ENCODE measurements at places on chromosomes 1 and 21. TPM values are rescaled to one million over a fixed set of nuclear protein-coding genes. Genes with fewer than 3 reads are reported as not detected.

Gene RIMKLA
- 0.25 TPM for total RNA-seq

Gene SFN
- 406 TPM for total RNA-seq

Gene SYT6
- total RNA-seq = not detected

Gene SLC44A3
- 6.6 TPM for total RNA-seq

Gene CHI3L1
- 51.3 TPM for total RNA-seq

Gene FCRL1
- total RNA-seq = 0.49 TPM

Gene ADGRL4
- total RNA-seq = 17.7 TPM

Gene GALNT2
- total RNA-seq = 51.6 TPM

Gene PSMB2
- 39.3 TPM for total RNA-seq

DNA sequence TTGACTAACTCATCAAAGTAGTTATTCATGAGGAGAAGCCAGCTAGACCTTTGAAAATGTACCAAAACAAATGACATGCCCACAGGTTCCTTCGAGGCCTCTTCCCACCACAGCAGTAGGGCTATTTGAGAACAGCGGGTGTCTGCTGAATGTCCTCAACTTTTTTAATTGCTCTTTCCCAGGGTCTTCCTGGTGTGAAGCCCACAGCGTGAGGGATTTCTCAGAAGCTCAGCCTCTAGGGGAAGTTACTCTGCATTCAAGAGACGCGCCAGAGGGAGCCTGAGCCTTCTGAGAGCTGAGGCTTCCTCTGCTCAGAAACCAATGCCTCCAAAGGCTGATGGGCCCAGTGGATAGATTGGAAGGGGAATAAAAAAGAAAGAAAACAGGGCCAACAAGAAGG, 153.6 kb downstream of the OLFM3 start:
- H3K4me1 ChIP-seq = no peaks in the 10 kb centered on the region
- no peak overlapping the region for H3K27ac ChIP-seq
- DNase-seq = no peak
- no peak overlapping the region for H3K4me3 ChIP-seq
- no peaks in the 10 kb centered on the region for H3K36me3 ChIP-seq
- no peaks in the 10 kb centered on the region for H3K27me3 ChIP-seq

DNA sequence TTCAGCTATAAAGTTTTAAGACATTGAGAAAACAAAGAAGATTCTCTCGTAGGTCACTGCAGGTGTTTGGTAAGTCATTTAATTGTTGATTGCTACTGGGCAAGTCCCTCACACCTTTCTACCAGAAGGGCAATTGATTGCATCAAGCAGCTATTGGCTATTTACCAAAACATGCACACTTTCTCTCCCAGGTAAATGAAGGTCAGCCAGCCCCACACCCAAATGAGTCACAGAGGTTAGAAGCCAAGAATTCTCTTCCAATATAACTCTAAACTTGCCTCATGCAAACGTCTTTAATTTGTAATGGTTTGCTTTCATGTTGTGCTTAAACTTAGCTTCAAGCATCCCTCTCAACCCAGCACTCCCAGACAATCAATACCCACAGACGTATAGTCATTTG, 475.3 kb upstream of the ADGRL2 start:
- H3K4me1 ChIP-seq = no peaks in the 10 kb centered on the region
- no peak overlapping the region for H3K27ac ChIP-seq
- no peak for DNase-seq
- no peaks in the 10 kb centered on the region for H3K36me3 ChIP-seq
- H3K27me3 ChIP-seq = no peaks in the 10 kb centered on the region
- no peak overlapping the region for H3K4me3 ChIP-seq

DNA sequence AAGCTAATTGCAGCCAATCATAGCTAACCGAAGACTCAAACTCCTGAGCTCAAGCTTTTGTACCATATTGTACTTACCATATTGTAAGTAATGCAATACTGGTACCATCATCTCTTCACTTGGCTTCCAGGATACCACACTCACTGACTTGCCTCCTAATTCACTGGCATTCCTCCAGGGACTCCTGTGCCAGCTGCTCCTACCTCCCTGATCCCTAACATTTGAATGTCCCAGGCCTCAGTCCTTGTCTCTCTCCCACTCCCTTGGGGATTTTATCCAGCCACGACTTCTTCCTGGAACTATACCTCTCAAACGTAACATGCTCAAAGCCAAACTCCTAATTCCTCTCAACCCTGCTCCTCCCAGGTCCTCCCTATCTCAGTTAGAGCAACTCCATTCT, 33.8 kb downstream of the USP48 start:
- H3K4me1 ChIP-seq = no peaks in the 10 kb centered on the region
- H3K36me3 ChIP-seq = peaks cover 48% of the 10 kb centered on the region
- H3K27ac ChIP-seq = no peak overlapping the region
- no peak for DNase-seq

DNA sequence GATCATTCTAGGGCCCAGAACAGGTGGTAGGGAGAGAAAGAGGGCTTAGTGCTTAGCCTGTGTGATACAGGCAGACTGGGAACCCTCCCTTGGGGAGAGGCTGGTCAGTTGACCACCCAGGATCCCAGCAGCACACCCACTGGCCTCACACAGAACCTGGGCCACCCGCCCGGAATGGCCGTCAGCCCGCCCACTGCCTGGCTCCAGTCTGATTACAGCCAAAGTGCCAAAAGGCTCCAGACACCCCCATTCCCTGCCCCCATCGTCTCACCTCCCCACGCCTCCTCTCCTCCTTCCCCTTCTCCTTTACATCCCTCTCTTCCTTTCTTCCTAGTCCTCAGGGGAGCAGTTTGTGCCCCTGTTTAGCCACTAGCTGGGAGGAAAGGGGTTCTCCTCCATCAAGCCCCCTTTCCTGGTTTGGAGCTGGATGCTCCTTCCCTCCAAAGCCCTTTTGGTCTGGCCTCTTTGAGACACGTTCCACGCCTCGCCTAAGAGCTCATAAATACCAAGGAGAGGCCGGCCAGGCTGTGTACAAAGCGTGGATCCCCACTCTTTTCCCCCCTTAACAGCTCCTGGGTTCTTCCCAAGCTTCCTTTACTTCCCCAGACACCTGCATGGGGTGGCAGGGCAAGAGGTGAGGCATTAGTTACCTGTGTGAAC, 4.6 kb upstream of the WNT2B start:
- peaks cover 41% of the 10 kb centered on the region for H3K4me1 ChIP-seq
- H3K4me3 ChIP-seq = no peak overlapping the region
- no peak for DNase-seq
- H3K27me3 ChIP-seq = no peaks in the 10 kb centered on the region
- H3K27ac ChIP-seq = peak overlapping the region; percentile 75

DNA sequence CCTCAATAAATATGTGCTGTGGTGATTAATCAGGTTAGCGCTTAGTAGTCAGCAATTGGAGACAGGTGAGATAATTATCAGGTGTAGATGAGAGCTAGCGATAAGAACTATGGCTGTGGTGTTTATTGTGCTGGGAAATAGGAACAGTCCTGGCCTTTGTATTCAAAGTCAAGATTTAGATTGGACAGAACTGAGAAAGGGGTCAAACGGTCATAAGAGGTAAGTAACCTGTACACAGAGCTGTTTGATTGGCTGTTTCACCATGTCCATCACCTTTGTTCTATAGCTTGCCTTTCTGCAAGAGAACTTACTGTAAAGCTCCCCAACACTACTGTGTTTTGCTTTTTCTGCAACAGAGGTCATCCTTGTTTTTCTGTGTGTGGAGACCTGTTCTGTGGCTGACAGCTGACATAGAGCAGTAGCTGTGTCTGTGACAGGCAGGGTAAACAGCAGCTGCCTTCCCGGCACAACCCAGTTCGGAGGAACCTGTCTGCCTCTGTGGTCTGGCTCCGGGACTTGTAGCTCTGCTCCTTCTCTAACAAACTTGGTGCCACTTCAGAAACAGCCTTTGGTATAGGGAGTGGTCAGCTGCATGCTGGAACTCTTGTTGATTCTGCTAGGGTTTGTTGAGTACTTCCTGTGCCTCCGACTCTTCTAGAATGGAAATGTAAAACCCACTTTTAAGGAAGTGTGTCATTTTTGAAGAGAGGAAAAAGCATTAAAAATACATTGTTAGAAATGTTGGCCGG, 21.1 kb upstream of the CDC42 start:
- no peak overlapping the region for H3K4me3 ChIP-seq
- H3K4me1 ChIP-seq = peaks cover 4% of the 10 kb centered on the region
- H3K27me3 ChIP-seq = no peaks in the 10 kb centered on the region
- H3K27ac ChIP-seq = no peak overlapping the region
- DNase-seq = no peak

- DNase-seq = no peak
- no peaks in the 10 kb centered on the region for H3K4me1 ChIP-seq
- H3K27me3 ChIP-seq = no peaks in the 10 kb centered on the region
- no peaks in the 10 kb centered on the region for H3K36me3 ChIP-seq
- no peak overlapping the region for H3K4me3 ChIP-seq
Measured at GRCh38 chr1:108190001-108190634, 10.0 kb downstream of the SLC25A24 start.

DNA sequence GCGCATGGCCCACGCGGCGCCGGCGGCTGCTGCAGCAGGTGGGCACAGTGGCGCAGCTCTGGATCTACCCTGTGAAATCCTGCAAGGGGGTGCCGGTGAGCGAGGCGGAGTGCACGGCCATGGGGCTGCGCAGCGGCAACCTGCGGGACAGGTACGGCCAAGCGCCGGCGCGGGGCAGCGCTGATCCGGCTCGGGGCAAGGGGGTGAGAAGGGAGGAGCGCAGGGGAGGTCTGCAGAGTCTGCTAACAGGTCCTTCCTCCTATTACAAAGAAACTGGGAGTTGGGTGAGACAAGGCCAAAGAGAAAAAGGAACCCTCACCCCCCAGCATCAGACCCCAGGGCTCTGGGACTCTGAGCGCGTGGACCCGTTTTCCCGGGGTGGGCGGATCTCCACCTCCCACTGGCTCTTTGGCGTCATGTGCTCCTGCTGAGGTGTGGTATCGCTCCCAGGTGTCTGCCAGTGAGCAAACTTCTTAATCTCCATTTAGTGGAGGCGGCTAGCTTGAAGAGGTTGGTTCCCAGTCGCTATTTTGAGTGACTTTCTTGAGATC, 431 bp downstream of the MTARC1 start:
- H3K4me3 ChIP-seq = peak overlapping the region; percentile 60
- peak overlapping the region; percentile 34 for H3K27ac ChIP-seq
- no peaks in the 10 kb centered on the region for H3K27me3 ChIP-seq

GRCh38 chr1:188769936-188770335, 1707.7 kb downstream of the BRINP3 start:
- DNase-seq = no peak
- H3K4me3 ChIP-seq = no peak overlapping the region
- no peaks in the 10 kb centered on the region for H3K27me3 ChIP-seq
- no peaks in the 10 kb centered on the region for H3K4me1 ChIP-seq
- H3K27ac ChIP-seq = no peak overlapping the region
- H3K36me3 ChIP-seq = no peaks in the 10 kb centered on the region

DNA sequence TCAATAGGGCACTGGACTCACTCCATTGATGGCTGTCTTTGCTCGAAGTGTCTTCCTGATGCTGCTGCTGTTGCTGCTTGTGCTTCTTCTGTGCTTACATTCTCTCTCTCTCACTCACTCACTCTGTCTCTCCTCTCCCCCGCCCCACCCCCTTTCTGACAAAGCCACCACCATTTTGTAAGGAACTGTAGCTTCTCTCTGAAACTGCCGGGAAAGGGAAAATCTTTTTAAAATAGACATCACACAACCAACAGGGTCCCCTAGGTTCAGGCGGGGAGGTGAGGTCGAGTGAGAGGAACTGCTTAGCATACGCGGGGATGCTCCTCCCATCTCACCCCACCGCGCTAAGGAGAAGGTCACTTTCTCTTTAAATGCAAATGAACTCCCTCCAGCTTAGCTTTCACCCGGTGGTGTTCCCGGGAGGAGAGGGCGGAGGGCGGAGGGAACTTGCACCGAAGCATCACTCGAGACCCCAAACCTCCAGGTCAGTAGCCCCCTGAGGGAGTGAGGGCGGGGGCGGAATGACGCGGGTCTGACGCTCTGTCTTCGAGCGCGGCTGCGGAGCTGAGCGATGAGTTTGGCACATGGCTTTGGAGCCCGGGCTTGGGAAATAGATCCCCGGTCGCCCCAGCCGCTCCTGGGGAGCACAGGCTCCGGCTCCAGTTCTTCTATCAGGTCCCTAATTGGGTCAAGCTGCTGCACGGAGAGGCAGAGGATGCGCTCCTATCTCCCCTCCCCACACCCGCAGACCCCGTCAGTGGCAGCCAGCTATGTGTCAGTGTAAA, at the start of gene CCDC28B:
TSS of gene CCDC28B (plus strand) at position 370 of the 785 bp plus-strand sequence. CDS start 1,341 bp downstream, outside the sequence.
- H3K36me3 ChIP-seq = peaks cover 25% of the 10 kb centered on the region
- H3K27me3 ChIP-seq = no peaks in the 10 kb centered on the region
- H3K27ac ChIP-seq = peak within 1 kb of the TSS; percentile 77
- H3K4me1 ChIP-seq = peaks cover 28% of the 10 kb centered on the region
- no peak for DNase-seq

GRCh38 chr1:111956155-111956771, 33.2 kb downstream of the KCND3 start:
- no peaks in the 10 kb centered on the region for H3K27me3 ChIP-seq
- DNase-seq = no peak
- H3K4me3 ChIP-seq = no peak overlapping the region

GRCh38 chr21:41068496-41068895, 99.5 kb upstream of the BACE2 start:
- H3K36me3 ChIP-seq = no peaks in the 10 kb centered on the region
- DNase-seq = peak; percentile 28
- H3K4me3 ChIP-seq = no peak overlapping the region
- no peaks in the 10 kb centered on the region for H3K27me3 ChIP-seq
- H3K4me1 ChIP-seq = no peaks in the 10 kb centered on the region
- no peak overlapping the region for H3K27ac ChIP-seq

GRCh38 chr1:4960336-4960735, 305.9 kb downstream of the AJAP1 start:
- H3K4me3 ChIP-seq = no peak overlapping the region
- H3K36me3 ChIP-seq = no peaks in the 10 kb centered on the region
- no peak overlapping the region for H3K27ac ChIP-seq
- DNase-seq = no peak

- H3K36me3 ChIP-seq = no peaks in the 10 kb centered on the region
- H3K4me1 ChIP-seq = peaks cover 51% of the 10 kb centered on the region
- no peak for DNase-seq
- no peaks in the 10 kb centered on the region for H3K27me3 ChIP-seq
- no peak overlapping the region for H3K27ac ChIP-seq
- no peak overlapping the region for H3K4me3 ChIP-seq
Measured at GRCh38 chr1:6582370-6582769, 2.6 kb downstream of the ZBTB48 start.

DNA sequence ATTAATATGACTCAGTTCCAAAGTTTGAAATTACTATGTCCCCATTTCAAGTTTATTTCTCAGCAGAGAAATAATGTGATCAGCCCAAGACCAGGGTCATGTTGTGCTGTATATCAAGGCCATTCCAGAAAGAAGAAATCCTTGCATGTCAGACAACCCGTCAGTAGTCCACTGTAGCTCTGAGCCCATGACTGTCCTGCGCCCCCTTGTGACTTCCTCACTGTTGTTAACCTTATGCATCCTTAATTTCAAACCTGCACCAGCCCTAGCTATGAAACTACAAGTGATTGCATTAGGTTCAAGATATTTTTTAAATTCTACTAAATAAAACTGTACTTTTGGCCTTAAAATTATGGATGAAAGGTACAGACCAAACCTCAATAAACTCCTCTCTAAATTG, 133.0 kb downstream of the LRRC7 start:
- DNase-seq = no peak
- H3K36me3 ChIP-seq = no peaks in the 10 kb centered on the region
- no peaks in the 10 kb centered on the region for H3K27me3 ChIP-seq
- H3K4me1 ChIP-seq = no peaks in the 10 kb centered on the region
- no peak overlapping the region for H3K27ac ChIP-seq
- H3K4me3 ChIP-seq = no peak overlapping the region

GRCh38 chr1:173201969-173202368, 5.2 kb downstream of the TNFSF4 start:
- H3K36me3 ChIP-seq = no peaks in the 10 kb centered on the region
- peaks cover 4% of the 10 kb centered on the region for H3K4me1 ChIP-seq
- no peak for DNase-seq
- no peak overlapping the region for H3K27ac ChIP-seq
- no peak overlapping the region for H3K4me3 ChIP-seq

All from vagina (tissue), 2 donors.